ENCODE measurements at places on chromosomes 7 and 10.

DNA sequence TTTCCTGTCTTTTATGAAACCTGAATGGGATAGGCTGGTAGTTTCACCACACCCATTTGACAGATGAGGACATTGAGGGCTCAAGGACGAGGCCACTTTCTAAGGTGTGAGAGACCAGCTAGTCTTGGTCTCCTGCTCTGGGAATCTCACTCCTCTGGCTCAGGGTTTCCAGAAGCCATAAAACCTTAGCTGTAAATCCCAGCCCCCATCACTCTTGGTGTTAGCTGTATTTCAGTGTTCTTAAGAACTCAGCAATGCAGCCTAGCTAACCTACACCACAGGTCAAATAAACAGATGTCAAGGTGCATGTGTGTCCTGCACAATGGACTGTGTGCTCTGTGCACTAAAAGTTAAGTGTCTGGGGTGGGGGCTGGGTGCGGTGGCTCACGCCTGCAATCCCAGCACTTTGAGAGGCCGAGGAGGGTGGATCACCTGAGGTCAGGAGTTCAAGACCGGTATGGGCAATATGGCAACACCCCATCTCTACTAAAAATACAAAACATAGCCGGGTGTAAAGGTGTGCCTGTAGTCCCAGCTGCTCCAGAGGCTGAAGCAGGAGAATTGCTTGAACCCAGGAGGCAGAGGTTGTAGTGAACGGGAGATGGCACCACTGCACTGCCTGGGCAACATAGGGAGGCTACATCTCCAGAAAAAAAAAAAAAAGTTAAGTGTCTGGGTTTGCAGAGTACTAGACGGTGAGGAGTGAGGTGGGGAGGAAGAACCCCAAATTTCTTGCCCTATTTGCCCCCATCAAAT is 567 bp upstream of the EPO start:
- peak; percentile 64 for DNase-seq

GRCh38 chr7:25149836-25150235 is 24.8 kb upstream of the CYCS start:
- DNase-seq = no peak

- DNase-seq = peak; percentile 22
Observed at GRCh38 chr10:95814011-95814727, 58.2 kb downstream of the ENTPD1 start.

DNA sequence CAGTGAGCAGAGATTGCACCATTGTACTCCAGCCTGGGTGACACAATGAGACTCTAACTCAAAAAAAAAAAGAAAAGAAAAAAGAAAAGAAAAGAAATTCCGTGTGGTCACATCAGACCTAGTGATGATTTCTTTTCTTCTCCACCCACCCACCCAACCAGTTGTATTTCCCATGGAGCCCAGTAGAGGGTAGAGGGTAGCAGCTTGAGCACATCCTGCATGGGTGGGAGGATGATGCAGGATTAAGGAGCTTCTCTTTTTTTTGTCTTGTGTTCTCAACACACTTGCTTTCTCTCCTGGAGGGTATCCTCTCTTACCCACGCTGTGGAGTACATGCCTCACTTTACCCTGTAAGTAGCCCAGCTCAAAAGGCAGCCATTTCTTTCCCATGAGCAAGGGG is 118.6 kb upstream of the CARD11 start:
- no peak for DNase-seq

- DNase-seq = no peak
Observed at GRCh38 chr10:60706146-60706545, 72.1 kb upstream of the CDK1 start.

DNA sequence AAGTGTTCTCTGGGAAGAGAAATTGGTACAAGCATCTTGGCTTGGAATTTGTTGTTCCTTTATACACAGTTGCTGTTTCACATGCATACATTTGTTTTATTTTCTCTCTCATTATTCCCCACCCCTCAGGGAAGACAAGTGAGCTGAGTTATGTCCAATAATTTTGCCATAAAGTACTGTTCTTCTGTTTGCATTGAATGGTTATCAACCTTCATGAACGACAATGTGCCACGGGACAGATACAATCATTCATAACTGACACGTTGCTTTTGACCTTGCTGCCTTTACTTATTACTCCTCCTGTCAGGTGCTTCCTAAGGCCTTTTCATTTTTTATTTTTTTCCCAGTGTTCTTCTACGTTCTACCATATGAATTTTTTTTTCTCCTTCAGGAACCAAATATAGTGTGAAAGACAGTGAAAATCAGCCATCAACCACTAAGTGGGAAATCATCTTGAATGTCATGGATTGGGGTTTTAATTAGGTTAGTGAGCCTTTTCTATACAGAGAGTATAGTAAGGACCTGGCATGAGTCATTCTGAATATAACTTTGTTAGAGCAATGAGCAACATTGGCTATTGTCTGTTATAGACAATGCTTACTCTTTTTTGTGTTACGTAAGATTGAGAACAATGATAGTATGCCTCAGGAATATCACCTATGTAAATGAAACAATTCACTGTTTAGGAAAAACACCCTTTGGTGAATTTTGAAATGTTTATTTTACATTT is 383.2 kb downstream of the MALRD1 start:
- no peak for DNase-seq

GRCh38 chr7:32224276-32224675 is 154.1 kb upstream of the PDE1C start:
- DNase-seq = no peak

- no peak for DNase-seq
Observed at GRCh38 chr10:86291616-86292340, 74.8 kb downstream of the GRID1 start.

DNA sequence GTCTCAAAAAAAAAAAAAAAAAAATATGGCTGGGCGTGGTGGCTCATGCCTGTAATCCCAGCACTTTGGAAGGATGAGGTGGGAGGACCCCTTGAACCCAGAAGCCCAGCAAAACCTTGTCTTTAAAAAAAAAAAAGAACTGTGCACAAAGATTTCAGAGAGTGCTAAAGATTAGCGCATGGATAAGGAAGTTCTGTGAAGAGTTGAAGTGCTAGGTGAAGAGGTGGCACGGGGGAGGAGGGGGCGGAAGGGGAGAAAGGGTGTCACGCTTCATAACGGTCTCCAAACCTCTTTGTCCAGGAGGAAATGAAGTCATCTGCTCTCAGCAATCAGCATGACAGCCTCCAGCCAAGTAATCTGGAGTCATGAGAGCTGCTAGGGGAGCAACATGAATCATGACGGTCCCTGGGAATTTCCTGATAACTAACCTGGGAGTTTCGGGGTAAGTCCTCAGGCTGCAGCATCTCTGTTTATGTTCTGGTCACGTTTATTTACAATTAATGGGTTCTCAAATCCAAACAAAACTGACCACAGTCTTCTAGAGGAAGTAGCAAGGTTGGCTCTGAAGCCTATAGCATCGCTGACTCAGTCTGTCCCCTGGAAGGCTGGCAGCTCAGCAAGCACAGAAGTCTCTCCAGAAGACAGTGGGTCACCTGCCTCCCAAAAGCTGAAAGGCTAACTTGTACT is 1.9 kb upstream of the PLAU start:
- no peak for DNase-seq

DNA sequence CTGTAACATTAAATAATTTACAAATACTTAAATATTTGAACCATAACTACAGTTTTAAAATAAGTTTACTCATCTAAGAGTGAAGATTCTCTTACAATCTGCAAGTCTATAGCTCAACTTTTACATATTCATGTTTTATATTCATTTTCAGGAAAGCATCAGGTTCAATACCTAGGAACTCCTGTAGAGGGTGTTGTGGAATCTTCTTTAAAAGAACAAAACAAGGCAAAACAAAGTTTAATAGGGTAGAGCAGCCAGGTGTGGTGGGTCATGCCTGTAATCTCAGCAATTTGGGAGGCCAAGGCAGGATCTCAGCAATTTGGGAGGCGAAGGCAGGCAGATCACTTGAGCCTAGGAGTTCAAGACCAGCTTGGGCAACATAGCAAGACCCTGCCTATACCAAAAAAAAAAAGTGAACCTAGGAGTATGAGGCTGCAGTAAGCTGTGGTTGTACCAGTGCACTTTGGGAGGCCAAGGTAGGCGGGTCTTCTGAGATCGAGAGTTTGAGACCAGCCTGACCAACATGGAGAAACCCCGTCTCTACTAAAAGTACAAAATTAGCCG is 45.1 kb downstream of the ST8SIA6 start:
- DNase-seq = no peak

DNA sequence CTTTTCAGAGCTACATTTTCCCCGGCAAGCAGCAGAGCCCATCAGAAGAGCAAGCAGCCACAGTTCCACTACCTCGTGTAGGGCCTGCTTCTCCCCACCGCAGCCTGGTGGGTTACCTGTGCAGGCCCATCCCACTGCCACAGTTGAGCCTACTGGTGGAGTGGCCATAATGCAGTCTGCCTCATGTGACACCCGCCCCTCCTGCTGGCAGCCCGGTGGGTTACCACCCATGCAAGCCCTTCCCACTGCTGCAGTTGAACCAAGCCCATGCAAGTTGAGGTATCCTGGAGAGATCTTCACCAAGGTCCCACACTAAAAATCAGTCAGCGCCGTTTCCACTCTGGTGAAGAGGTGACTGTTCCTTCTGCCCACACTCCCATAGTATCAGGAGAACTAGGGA is 32.1 kb upstream of the CNNM1 start:
- no peak for DNase-seq

DNA sequence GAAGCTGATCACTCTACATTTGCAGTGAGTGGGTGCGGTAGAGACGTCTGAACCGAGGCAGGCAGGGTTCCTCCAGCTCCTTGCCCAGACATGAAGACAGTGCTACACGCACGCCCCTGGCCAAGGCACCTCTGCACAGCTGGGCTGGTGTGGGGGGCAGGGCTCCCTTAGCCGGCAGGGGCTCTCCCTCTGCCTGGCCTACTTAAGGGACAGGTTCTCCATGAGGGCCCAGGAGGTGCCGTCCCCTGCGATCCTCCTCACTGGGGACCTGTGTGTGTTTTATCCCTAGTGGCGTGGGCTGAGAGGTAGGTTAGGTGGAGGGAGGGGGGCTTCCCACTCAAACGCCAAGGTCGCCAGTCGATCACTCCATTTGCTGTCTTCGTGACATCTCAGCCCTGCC is 35.3 kb downstream of the IL15RA start:
- no peak for DNase-seq

DNA sequence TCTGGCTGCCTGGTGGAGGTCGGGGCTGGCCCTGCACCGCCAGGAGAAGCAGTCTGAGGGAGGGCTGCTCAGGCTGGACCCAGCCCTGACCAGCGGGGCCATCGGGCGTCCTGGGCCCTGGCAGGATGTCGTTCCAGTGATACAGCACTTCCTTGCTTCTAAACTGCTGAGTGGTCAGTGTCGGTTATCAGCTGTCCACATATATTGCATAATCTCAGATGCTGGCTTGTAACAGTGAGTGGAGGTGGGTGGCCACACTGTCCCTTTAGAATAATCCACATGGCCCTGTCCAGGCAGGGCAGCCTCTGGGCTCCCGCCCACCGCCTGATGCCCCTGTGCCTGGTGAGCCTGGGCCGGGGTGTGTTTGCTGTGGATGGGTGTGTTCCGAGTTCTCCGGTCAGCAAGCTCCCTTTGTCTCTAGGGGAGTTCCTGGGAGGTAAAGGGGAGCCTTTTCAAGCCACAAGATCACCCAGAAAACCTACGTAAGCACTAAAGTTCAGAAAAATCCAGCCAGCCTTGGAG is 86.1 kb downstream of the LHPP start:
- no peak for DNase-seq

GRCh38 chr7:116171094-116171493 is 39.2 kb upstream of the TES start:
- no peak for DNase-seq

DNA sequence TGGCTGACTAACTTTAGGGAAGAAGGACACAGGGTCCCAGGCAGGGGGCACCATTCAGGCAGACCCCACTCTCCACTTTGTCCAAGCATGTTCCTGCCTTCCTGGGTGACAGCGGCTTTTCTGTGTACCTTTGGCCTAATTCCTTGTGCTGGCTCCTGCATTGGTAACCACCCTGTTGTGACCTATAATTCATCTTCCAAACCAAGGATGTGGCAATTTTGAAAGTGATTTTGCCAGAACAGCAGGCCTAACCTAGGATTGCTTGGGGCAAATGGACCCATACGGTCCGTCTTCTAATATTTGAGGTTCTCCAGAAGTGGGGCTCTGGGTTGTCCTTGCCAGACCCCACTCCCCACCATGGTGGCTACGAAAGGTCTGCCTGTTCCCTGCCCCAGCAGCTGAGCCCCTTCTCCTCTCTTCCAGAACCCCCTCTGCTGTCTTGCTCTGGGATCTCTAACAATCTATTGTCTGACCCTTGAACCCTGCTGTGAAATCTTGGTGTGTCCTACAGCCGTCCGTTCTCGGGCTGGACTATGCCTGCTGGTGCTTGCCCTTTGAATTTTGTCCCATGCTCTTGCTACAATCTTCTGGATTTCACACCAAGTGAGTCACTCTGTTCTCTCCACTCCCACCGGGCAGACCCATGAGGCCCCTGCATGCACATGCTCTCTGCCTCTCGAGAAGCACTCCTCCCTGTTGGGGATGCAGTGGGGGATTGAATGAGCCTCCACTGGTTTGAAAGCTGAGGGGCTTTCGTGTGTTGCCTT is 316.0 kb downstream of the CXCL12 start:
- no peak for DNase-seq

- DNase-seq = no peak
Observed at GRCh38 chr10:23918839-23919238, 290.1 kb upstream of the KIAA1217 start.

GRCh38 chr7:17041324-17041723 is 159.5 kb upstream of the AGR3 start:
- DNase-seq = no peak

DNA sequence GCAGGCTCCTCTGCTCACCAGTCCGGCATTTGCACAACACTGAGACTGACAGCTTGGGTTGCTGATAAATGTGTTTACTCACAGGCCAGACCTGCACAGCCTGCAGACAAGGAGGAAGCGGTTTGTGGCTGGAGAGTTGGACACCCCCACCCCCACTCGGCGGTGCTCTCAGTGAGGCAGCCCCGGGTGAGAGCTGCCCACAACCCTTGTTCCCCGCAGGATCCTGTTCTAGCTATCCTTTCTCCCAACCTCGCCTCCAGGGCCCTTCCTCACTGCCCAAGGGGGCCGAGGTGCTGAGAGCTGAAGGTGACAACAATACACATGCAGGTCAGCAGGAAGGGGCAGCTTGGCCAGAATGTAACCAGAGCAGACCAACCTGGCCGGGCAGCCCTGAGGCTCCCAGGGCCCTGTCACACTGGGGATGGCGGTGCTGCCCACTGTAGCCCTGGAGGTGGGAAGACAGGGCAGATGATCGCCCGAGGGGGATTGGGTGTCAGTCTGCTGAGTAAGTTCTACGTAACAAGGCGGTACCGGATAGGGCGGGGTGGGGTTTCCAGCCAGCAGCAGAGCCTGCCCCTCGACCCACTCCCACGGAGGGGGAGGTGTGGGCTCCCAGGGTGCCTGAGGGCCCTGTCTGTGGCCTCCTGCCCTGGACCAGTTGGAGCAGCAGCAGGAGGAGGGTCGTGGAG is 2.1 kb upstream of the ADAM8 start:
- DNase-seq = no peak

DNA sequence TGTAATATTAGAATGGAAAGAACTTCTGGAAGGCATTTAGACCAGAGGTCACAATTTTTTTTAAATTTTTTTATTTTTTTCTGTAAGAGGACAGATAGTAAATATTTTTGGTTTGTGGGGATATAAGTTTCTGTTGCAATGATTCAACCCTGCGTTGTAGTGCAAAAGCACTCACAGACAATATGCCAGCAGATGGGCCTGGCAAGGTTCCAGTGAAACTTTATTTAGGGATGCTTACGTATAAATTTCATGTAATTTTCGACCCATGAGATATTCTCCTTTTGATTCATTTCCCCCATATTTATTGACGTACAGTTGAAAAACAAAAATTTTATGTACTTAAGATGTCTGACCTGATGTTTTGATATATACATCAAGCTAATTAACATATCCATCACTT is 72.8 kb upstream of the NMT2 start:
- DNase-seq = peak; percentile 39

Data from NCI-H2171 treated with DMSO at 0.1 percent for 48 hours (cell line).